Heart left ventricle (tissue), 16 donors: ENCODE measurements at places on chromosomes 1 and 21. TPM values are rescaled to one million over a fixed set of nuclear protein-coding genes. Genes with fewer than 3 reads are reported as not detected.

Gene LDLRAD1
- not detected for polyA plus RNA-seq

Gene COL11A1
- polyA plus RNA-seq = not detected

Gene SPATA45
- not detected for polyA plus RNA-seq

Gene IL22RA1
- polyA plus RNA-seq = 0.12 TPM

Gene SHE
- polyA plus RNA-seq = 17.7 TPM

Gene SORT1
- 36.9 TPM for polyA plus RNA-seq

Gene ZNF678
- 2.2 TPM for polyA plus RNA-seq

Gene FAAH
- 7.0 TPM for polyA plus RNA-seq

Gene MSH4
- 0.27 TPM for polyA plus RNA-seq

Gene TSPAN1
- polyA plus RNA-seq = 5.5 TPM

Gene LRRC8C
- 4.6 TPM for polyA plus RNA-seq

Gene C8B
- polyA plus RNA-seq = not detected

Gene UBL4B
- not detected for polyA plus RNA-seq

Gene CLCNKB
- 1.5 TPM for polyA plus RNA-seq

Gene OVAAL
- 2.8 TPM for polyA plus RNA-seq

Gene HNRNPCL2
- not detected for polyA plus RNA-seq

Gene BMP8B
- polyA plus RNA-seq = 0.19 TPM

Gene ATP6V1G3
- not detected for polyA plus RNA-seq

Gene TFF3
- polyA plus RNA-seq = 3.0 TPM

Gene TP73
- polyA plus RNA-seq = 0.01 TPM

Gene HORMAD1
- not detected for polyA plus RNA-seq

Gene KCNAB2
- 10.7 TPM for polyA plus RNA-seq

Gene FAM167B
- polyA plus RNA-seq = 14.1 TPM

Gene B3GALT2
- polyA plus RNA-seq = 39.4 TPM

Gene S100A7
- not detected for polyA plus RNA-seq

Gene TMCO2
- not detected for polyA plus RNA-seq

Gene CYP4X1
- 2.2 TPM for polyA plus RNA-seq

Gene DENND2D
- 0.99 TPM for polyA plus RNA-seq

Gene ADAMTS5
- 1.3 TPM for polyA plus RNA-seq

Gene CPLANE2
- polyA plus RNA-seq = 5.7 TPM

Gene KCNH1
- not detected for polyA plus RNA-seq

Gene VANGL1
- 4.4 TPM for polyA plus RNA-seq

Gene KPRP
- not detected for polyA plus RNA-seq
